Heart left ventricle (tissue), 16 donors: ENCODE measurements at places on chromosomes 11 and 22. TPM values are rescaled to one million over a fixed set of nuclear protein-coding genes. Genes with fewer than 3 reads are reported as not detected.

DNA sequence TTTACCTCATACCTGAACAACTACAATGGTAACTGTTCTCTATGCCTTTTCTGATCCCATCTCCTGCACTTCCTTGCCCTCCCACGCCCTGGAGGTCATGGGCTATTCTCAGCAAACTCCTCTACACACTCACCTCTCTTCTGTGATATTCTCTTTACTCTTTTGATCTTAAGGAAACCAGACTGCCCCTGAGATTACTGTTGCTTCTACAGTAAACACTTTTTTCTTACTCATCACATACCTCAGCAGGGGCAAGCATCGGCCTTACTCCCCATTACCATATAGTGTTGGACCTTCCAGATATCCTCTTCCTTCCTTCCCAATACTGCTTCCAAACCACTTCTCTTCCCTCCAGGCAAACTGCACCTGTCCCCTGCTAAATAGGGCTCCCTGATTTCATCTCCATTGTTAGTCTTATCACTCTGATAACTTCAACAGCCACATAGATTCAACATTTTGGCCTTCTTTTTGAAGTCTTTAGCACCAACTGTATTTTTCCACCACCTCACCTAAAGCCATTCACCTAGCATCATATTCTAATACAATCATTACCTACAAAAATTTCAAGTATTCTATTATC lies 141.2 kb downstream of the RBFOX2 start:
- H3K4me1 ChIP-seq, result peaks cover 12% of the 10 kb centered on the region
- H3K4me3 ChIP-seq, result no peak overlapping the region
- DNase-seq, result no peak

- no peaks in the 10 kb centered on the region for H3K4me1 ChIP-seq
- no peaks in the 10 kb centered on the region for H3K36me3 ChIP-seq
- DNase-seq, result no peak
- H3K27me3 ChIP-seq, result peaks cover 9% of the 10 kb centered on the region
Observed at GRCh38 chr22:50044485-50045118, 13.5 kb downstream of the TTLL8 start.

GRCh38 chr22:30040499-30041260 lies 39.6 kb upstream of the HORMAD2 start:
- no peaks in the 10 kb centered on the region for H3K27me3 ChIP-seq
- H3K27ac ChIP-seq, result no peak overlapping the region
- H3K36me3 ChIP-seq, result no peaks in the 10 kb centered on the region
- DNase-seq, result no peak

DNA sequence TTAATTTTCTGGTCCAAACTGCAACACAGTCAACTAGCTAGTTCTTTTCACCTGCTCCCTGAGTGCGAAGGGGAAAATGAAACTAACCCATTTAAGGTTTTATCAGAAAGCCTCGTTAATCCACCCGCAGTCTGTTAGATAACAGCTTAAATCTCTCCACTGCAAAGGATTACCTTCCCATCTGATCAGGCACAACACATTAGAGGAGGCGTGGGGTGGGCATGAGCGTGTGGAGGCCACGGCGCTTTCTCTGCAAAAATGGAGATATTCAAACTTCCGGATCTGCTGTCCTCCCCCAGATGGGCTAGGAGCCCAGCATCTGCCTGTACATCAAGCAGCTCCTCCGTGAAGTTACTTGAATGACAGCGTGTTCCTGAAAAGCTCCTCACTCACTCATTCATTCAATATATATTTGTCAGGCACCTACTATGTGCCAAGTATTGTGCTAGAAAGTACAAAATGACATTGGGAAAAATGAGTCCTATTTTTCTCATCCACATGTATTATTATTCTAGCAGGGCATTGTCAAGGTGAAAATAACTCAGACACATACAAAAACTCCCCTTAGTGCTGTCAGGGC lies 13.5 kb upstream of the ANKK1 start:
- H3K27ac ChIP-seq, result no peak overlapping the region
- no peak for DNase-seq
- peak overlapping the region; percentile 26 for H3K4me3 ChIP-seq
- H3K27me3 ChIP-seq, result no peaks in the 10 kb centered on the region
- H3K4me1 ChIP-seq, result no peaks in the 10 kb centered on the region

The SPCS2 gene
- 111 TPM for total RNA-seq

- no peak for DNase-seq
- no peaks in the 10 kb centered on the region for H3K36me3 ChIP-seq
- H3K4me3 ChIP-seq, result no peak overlapping the region
- H3K27ac ChIP-seq, result no peak overlapping the region
- no peaks in the 10 kb centered on the region for H3K4me1 ChIP-seq
Observed at GRCh38 chr11:35566181-35566580, 40.8 kb upstream of the PAMR1 start.

DNA sequence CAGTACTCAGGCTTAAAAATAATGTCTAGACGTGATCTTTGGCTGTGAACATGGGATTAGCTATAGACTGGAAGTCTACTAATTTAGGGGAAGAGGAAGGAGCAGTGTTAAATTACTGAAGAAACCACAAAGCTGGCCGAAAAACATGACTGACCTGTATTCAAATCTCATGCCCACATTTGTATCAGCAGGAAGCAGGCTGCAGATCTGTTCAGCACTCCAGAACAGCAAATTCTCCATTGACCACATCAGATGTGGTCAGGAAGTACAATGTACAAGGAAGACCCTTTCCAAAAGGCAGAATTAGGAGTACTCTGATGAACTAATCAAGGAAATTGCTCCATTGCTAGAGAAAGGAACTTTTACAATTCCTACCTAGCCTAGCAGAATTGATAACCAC lies 31.7 kb downstream of the DCDC1 start:
- H3K27me3 ChIP-seq, result no peaks in the 10 kb centered on the region
- DNase-seq, result no peak
- H3K4me3 ChIP-seq, result no peak overlapping the region
- no peaks in the 10 kb centered on the region for H3K4me1 ChIP-seq

The DSCAML1 gene
- 0.69 TPM for total RNA-seq

The SLC35F2 gene
- 0.88 TPM for total RNA-seq

The CLMP gene
- 5.8 TPM for total RNA-seq

GRCh38 chr11:108035690-108036089 lies 27.0 kb downstream of the CUL5 start:
- no peak for DNase-seq
- H3K4me3 ChIP-seq, result no peak overlapping the region
- peaks cover 3% of the 10 kb centered on the region for H3K4me1 ChIP-seq

- H3K27ac ChIP-seq, result no peak overlapping the region
- no peaks in the 10 kb centered on the region for H3K4me1 ChIP-seq
- H3K36me3 ChIP-seq, result no peaks in the 10 kb centered on the region
- H3K4me3 ChIP-seq, result no peak overlapping the region
- H3K27me3 ChIP-seq, result no peaks in the 10 kb centered on the region
- DNase-seq, result no peak
Observed at GRCh38 chr11:101487775-101488174, 96.0 kb downstream of the TRPC6 start.

The WDR74 gene
- total RNA-seq, result 31.6 TPM

GRCh38 chr11:27002838-27003237 lies 8.9 kb downstream of the FIBIN start:
- H3K27ac ChIP-seq, result no peak overlapping the region
- DNase-seq, result no peak
- no peaks in the 10 kb centered on the region for H3K4me1 ChIP-seq
- no peaks in the 10 kb centered on the region for H3K27me3 ChIP-seq

The ACP2 gene
- total RNA-seq, result 26.6 TPM

DNA sequence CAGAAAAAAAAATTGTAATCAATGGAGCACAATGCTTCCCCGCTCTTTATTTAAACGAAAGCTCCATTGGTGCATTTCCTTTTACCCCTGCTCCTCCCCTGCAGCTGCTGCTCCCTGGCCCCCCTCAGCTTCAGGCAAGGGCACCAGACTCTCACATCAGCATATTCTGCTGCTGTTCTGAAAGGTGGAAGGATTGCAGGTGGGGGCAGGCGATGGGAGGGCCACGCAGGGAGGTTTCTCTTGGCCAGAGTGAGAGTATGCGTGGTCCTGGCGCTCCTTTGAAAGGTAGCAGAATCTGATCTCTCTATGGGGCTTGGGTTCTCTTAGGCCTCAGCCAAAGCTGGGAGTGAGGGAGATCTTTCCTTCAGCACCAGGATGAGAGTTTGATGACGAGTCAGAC lies 240.9 kb upstream of the CADM1 start:
- H3K27me3 ChIP-seq, result no peaks in the 10 kb centered on the region
- no peak overlapping the region for H3K27ac ChIP-seq
- H3K4me1 ChIP-seq, result no peaks in the 10 kb centered on the region
- H3K36me3 ChIP-seq, result no peaks in the 10 kb centered on the region

GRCh38 chr11:17294033-17294432 lies 17.5 kb downstream of the NUCB2 start:
- H3K4me1 ChIP-seq, result no peaks in the 10 kb centered on the region
- H3K36me3 ChIP-seq, result peaks cover 52% of the 10 kb centered on the region
- DNase-seq, result no peak

The CYP2R1 gene
- 11.2 TPM for total RNA-seq
